ENCODE measurements at places on chromosomes 3 and 15. TPM values are rescaled to one million over a fixed set of nuclear protein-coding genes. Genes with fewer than 3 reads are reported as not detected.

FEZF2 gene
- total RNA-seq = not detected

SAMD7 gene
- not detected for total RNA-seq

SEMA3B gene
- 9.3 TPM for total RNA-seq

PLA1A gene
- 0.50 TPM for total RNA-seq

EFHB gene
- 0.41 TPM for total RNA-seq

RARRES1 gene
- 7.3 TPM for total RNA-seq

CILP gene
- 0.05 TPM for total RNA-seq

ZNF80 gene
- not detected for total RNA-seq

CCDC66 gene
- 8.2 TPM for total RNA-seq

ATRIP gene
- total RNA-seq = 9.3 TPM

CX3CR1 gene
- total RNA-seq = 0.02 TPM

GOLGA6B gene
- total RNA-seq = not detected

EIF4E3 gene
- 3.0 TPM for total RNA-seq

CCR8 gene
- total RNA-seq = not detected

ACOX2 gene
- total RNA-seq = 9.1 TPM

RFTN1 gene
- 3.7 TPM for total RNA-seq

PATL2 gene
- 0.34 TPM for total RNA-seq

GREM1 gene
- total RNA-seq = 6.6 TPM

ADAMTS9 gene
- 0.54 TPM for total RNA-seq

NAA50 gene
- total RNA-seq = 186 TPM

CKMT1B gene
- 7.6 TPM for total RNA-seq

STRA6 gene
- 63.6 TPM for total RNA-seq

FGD5 gene
- total RNA-seq = not detected

PRSS50 gene
- total RNA-seq = not detected

KLHL40 gene
- not detected for total RNA-seq

MESP2 gene
- 0.51 TPM for total RNA-seq

CHRD gene
- total RNA-seq = 0.12 TPM

GASK1A gene
- total RNA-seq = not detected

GUCA1C gene
- not detected for total RNA-seq

EPHB3 gene
- 0.34 TPM for total RNA-seq

CPNE9 gene
- total RNA-seq = not detected

UBL7 gene
- total RNA-seq = 40.9 TPM

IFT80 gene
- 18.1 TPM for total RNA-seq

SRGAP3 gene
- total RNA-seq = 0.89 TPM

RETNLB gene
- not detected for total RNA-seq

CCDC191 gene
- total RNA-seq = 1.9 TPM

TAGLN3 gene
- total RNA-seq = not detected

AGTR1 gene
- total RNA-seq = 0.50 TPM

ONECUT1 gene
- total RNA-seq = 0.25 TPM

AP3B2 gene
- total RNA-seq = 0.40 TPM

EFCC1 gene
- total RNA-seq = 0.06 TPM

P3H2 gene
- total RNA-seq = 44.6 TPM

CPB1 gene
- not detected for total RNA-seq

NLGN1 gene
- total RNA-seq = not detected

NAALADL2 gene
- total RNA-seq = not detected

LRRC31 gene
- total RNA-seq = not detected

UBE2E1 gene
- total RNA-seq = 97.2 TPM

CD276 gene
- total RNA-seq = 66.6 TPM

GPR156 gene
- total RNA-seq = 0.48 TPM

RHOV gene
- 4.1 TPM for total RNA-seq

PLA2G4E gene
- not detected for total RNA-seq

TM4SF18 gene
- 45.0 TPM for total RNA-seq

ISL2 gene
- total RNA-seq = 5.1 TPM

IL17RC gene
- total RNA-seq = 12.9 TPM

CHRNB4 gene
- total RNA-seq = 0.88 TPM

PLSCR2 gene
- total RNA-seq = not detected

Measured in A549 treated with CpdA at 1 μM for 4 hours (cell line).